ENCODE measurements at places on chromosomes 11 and 22.

DNA sequence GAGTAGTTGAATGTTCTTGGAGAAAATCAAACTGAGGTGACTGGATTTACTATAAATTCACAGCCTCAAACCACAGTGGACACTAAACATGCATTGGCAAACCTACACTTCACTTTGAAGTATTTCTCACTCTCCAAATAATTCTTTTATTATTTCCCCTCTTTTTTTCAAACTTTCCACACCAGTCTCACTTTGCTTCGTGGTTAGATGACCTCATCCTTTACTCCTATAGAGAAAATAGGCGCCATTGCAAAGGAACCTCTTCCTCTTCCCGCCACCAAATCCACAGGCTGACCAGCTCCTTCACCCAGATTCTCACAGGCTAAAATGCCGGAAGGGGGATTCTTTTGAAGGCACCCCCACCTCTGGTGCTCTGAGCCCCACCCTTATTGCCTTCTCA, 33.4 kb downstream of the HTR3A start:
- DNase-seq: no peak

DNA sequence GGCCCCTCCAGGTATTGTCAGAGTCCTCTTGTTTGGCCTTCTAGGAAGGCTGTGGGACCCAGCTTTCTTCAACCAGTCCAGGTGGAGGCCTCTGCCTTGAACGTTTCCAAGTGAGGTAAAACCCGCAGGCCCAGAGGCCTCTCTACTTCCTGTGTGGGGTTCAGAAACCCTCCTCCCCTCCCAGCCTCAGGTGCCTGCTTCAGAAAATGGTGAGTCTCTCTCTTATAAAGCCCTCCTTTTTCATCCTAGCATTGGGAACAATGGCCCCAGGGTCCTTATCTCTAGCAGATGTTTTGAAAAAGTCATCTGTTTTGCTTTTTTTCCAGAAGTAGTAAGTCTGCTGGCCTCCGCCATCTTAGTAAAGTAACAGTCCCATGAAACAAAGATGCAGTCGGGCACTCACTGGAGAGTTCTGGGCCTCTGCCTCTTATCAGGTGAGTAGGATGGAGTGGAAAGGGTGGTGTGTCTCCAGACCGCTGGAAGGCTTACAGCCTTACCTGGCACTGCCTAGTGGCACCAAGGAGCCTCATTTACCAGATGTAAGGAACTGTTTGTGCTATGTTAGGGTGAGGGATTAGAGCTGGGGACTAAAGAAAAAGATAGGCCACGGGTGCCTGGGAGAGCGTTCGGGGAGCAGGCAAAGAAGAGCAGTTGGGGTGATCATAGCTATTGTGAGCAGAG, at the start of gene CD3E:
TSS of gene CD3E (plus strand) at position 163 of the 681 bp plus-strand sequence. CDS start at position 386, 223 bp downstream.
- no peak for DNase-seq

DNA sequence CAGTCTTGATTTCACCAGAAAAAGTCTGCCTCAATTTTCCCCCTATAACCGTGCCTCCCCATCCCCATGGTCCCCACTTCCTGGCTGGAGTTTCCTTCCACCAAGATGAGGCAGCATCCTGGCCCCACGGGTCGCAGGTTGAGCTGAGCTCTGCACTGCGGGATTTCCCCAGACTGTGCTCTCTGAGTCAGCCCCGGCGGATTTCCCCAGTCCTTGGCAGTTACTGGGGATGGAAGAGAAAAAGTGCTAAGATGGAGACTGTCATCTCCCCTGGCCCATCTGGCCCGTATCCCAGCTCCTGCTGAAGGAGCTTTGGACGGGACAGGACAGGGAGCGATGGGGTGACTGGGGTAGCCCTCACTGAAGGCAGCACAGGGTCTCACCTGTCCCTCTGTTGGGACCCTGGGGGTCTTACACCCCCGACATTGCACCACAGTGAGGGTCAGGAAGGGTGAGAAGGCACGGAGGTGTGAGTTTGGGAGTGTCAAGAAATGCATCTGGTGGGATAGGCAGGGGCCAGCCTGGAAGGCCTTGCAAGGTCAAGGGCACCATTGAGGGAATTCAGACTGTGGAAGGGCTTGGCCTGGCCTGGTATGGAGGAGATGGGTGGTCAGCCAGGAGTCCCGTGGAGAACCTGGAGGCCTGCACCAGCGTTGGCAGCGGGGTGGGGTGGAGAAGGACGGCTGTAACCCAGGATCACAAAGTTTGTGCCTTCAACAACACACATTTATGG, 36.5 kb downstream of the NADSYN1 start:
- peak; percentile 91 for DNase-seq

DNA sequence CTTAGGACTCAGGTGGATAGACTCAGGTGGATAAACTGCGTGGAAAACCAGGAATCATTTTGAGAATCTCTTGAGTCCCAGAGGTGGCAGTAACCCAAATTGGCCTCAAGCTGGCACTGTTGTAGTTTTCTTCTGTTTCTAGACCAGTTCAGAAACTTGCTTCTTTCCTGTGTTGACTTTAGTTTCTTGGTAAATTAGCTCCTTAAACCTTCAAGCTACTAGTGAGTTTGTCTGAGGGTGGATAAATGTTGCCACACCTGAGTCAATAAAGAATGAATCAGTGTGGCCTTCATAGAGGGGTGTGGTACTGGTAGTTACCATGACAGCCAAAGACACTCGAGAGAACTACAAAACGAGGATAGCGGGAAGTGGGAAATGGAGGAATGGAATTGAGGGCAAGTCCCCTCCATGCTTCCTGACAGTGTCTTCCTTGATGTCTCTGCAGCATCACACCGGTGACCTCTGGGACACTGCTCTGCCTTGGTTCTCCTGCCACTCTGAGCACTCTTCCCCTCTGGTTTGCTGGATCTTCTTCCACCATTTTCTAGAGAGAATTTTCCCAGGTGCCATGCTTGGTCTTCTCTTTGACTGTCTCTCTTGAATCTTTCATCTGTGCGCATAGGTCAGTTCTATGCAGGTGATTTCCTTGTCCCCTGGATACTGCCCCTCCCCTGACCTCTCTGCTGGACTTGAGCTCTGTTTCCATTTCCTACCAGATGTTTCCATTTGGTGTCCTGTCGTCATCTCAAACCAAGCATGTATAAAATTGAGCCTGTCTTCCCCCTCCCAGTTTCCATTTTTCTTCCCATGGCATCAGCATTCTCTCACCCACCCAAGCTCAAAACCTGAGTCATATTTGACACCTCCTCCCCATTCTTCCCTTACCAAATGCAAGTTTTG, 7.2 kb downstream of the POLD4 start:
- peak; percentile 69 for DNase-seq

GRCh38 chr11:65833297-65834030, at the start of gene SNX32:
SNX32 (plus strand) TSS chr11:65833963; CDS start chr11:65834066, 103 bp downstream.
- peak; percentile 95 for DNase-seq

- DNase-seq: no peak
Measured at GRCh38 chr11:36400766-36401455, 104.8 kb downstream of the PRR5L start.

GRCh38 chr11:134807997-134808396, 396.0 kb upstream of the B3GAT1 start:
- no peak for DNase-seq

DNA sequence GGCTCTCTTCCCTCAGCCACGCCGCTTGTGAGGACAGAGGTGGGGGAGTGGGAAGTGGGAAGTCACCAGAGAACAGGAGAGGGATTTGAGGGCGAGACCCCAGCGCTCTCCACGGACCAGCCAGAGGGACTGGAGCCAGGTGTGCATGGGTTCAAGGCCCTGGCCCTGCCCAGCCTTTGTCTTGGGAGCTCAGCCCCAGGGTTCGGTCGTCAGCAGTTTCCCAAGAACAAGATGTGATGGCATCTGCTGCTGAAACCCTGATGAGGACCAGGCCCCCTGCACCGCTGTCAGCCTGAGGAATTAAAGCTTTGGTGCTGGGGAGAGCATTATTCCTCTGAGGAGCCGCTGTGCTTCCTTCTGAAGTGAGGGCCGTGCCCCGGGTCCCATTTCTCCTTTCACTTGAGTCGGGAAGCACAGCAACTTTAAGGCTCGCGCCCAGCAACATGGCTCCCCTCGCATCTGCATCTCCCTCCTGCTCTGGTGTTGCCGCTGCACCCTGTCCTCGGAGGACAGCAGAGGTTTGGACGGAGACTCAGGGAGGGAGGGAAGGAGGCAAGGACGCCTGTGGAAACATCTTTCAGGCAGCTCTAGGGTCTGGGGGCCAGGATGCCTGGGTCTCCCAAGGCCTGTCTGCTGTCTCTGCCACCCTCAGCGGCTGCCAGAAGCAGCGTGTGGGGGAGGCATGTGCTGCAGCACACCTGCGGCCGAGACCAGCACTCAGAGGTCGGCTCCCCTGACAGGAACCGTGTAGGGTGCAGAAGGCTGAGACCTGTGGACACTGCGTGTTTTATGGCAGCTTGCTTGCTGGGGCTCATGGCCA, 3.8 kb downstream of the IFITM5 start:
- DNase-seq: no peak

DNA sequence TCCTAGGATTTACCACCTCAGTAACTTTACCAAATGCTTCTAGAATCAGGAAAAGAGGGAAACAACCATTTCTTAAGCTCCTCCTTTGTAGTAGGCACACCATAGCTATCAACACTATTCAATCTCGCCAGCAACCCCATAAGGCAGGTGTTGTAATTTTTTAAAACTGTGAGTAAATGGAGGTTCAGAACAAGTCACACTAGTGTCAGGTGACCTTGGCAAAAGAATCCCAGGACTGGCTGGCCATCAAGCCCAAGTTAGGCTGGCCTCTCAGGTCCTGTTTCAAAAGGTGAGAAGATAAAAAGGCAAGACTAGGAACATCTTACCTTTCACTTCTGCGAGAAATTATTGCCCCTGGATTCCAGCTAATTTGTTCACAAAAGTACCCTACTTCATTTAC, 713 bp downstream of the TOP3B start:
- DNase-seq: no peak

DNA sequence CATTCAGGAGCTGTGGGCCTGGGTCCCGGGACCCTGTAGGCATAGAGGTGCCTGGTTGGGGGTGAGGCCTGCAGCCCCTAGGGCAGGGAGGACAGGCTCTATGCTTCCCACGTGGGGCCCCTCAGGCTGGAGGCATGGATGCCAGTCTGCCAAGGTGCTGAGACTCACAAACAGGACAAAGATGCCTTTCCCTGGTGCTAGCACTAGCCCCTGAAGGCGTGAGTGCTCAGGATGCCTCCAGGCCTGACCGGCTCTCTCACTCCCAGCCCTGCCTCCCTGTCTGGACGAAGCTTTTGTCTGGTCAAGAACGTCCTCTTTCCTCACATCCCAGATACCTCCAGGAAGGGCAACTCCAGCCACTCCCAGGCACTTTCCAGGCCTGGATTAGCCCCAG, 2.1 kb downstream of the CDC42BPG start:
- no peak for DNase-seq

- no peak for DNase-seq
Measured at GRCh38 chr11:34495724-34496377, 17.7 kb downstream of the ELF5 start.

DNA sequence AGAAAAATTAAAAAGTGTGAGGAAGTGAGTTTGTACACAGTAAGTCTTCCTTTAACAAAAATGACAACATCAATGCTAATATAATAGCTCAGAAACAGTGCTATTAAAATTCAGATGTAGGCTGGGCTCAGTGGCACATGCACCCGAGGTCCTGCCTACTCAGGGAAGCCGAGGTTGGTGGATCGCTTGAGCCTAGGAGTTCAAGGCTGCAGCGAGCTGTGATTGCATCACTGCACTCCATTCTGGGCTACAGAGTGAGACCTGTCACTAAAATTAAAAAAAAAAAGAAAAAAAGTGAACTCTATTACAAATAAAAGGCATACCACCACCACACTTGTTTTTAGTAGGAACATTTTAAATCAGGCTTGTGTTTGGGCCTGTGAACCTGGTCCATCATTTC, 39.2 kb upstream of the PAX6 start:
- no peak for DNase-seq

DNA sequence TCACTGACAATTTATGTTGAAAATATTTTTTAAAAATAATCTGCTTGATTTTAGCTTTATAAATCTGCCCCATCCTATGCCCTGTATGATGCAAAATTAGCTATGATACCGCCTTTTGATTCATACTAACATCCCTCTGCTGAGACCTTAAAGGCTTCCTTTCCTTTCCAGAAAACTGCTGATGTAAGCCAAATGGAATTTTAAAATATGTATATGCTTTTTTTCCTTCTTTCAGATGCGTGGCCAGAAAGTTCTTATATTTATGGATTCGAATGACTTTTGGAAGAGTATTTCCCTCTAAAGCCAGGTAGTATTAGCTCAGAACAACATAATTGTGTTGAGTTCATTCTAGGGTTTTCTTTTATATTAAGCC, 34.5 kb downstream of the SFI1 start:
- DNase-seq: peak; percentile 34

DNA sequence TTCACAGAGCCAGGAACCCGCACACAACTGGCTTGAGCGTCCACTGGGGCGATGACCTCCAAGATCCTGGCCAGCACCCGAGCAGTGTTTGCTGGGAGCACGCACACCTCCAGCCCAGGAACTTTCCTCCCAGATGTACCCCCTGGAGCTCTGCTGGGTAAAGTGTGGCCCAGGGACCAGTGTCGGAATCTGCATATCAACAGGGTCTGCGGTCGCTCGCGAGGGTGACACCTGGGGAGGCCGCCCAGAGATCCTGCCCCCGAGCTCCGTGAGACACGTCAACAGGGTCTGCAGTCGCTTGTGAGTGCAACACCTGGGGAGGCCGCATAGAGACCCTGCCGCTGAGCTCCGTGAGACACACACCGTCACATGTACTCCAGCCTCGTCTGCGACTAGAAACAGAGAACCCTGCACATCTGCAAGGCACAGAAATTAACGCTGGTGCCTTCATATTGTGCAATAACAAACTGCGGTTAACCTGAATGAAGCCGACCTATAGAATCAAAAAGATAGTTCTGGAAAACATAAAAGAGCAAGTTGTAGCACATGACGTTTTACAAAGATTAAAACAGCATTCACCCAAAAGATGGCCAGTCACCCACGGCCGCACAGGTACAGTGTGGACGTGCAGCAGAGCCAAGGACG, 172.4 kb downstream of the BRD1 start:
- no peak for DNase-seq

DNA sequence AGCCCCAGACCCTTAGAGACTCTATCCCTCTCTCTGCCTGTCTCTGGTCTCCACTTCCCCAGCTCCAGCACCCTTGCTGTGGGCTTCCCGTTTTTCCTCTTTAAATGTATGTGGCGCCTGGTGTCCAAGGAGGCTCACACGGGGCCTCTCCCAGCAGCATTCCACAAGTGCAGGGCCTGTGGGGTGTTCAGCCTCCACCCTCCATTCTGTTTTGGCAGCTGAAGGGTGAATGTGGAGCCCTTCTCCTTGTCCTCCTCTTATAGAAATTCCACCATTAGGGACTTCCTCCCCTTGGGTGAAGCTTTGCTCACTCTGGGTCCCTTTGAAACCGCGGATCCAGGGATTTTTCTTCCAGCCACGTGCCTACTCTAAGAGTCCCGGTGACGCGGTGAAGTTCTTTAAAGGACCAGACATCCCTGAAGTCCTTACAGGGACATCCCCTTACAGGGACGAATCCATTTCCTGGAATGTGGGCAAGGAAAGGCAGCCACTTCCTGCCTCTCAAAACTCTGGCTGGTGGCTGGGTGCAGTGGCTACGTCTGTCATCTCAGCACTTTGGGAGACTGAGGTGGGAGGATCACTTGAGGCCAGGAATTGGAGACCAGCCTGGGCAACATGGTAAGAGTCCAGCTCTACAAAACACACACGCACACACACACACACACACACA, 1.6 kb upstream of the TSPAN18 start:
- DNase-seq: peak; percentile 34
